SK-MEL-5 (cell line): ENCODE measurements at places on chromosomes 16 and 17. TPM values are rescaled to one million over a fixed set of nuclear protein-coding genes. Genes with fewer than 3 reads are reported as not detected.

DNA sequence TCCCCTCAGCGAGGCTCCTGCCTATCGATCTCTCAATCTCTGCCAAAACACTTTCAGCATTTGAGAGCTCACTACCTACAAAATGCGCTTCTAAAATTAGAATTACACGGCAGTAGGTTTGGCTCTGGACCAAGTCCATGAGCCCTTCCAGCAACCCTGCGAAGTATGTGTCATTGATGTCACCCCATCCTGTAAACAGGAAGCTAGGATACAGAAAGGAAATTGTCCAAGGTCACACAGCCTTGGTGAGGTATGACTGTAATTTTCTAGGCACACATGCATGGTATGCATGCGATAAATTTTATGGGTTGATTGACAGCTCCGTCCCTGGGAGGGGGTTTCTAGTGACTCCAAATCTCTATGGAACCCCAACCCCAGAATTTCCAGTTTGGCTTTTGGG lies 330.3 kb upstream of the CDH5 start:
- no peak for DNase-seq

GRCh38 chr16:27611340-27611739 lies 61.4 kb downstream of the KATNIP start:
- no peak for DNase-seq

DNA sequence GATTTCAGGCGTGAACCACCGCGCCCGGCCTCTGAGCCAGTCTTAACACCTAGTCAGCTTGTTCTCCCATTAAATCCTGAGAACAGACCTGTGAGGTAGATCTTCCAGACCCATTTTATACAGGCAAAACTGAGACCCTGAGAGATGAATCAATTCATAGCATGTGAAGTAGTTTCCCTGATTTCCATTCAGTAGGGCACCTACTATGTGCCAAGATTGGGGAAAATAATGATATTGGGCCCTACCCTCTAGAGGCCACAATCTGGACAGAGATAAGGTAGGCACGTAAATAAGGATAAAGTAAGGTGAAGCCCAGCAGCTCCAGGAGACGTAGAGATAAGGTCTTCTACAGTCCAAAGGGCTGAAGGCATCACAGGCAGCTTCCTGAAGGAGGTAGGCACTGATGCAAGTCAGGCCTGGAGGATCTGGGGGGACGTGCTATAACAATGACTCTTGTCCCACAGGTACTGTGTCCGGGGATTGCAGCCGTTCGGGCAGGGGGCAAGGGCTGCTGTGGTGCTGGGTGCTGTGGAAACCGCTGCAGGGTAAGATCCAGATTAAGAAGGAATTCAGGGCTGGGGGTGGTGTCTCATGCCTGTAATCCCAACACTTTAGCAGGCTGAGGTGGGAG lies 5.7 kb downstream of the VMO1 start:
- DNase-seq = no peak

- DNase-seq = peak; percentile 79
Measured at GRCh38 chr17:77834170-77835115, 124.1 kb upstream of the TNRC6C start.

- DNase-seq = no peak
Measured at GRCh38 chr17:13410874-13411273, 190.9 kb downstream of the HS3ST3A1 start.

DNA sequence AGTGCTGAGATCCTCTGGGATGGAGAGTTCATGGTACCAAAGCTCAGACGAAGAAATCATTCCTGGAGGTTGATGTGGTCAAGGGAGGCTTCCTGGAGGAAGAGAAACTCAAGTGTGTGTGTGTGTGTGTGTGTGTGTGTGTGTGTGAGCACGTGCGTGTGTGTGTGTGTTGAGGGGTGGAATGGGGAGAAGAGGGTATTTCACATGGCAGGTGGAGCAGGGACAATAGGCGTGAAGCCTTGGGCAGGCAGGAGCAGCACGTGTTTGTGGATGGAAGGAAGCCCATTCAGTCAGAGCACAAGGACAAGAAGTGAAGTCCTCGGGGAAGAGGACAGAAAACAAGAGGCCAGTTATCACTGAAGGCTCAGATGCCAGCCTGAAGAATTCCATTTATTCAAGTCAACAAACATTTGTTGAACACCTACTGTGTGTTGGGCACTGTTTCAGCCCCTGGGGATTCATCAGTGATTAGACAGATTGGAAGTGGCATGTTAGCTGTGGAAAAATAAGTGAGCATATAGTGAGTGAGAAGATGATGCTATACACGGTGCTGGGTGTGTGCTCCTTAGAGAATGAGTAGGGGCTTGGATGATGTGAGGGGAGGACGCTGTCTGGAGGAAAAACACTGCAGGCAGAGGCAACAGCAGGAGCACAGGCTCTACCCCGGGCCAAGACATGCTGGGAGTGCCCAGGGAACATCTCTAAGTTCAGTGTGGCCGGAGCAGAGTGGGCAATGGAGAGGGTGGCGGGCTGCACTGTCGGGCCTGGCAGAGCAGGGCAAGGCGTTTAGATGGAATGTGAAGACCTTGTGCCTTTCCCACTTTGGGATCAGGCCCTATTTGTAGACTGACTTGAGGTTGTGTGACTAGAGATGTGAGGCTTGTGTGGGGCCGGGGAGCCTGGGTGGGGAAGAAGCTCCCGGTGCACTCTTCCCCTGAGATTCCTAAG lies 267.1 kb downstream of the CBLN1 start:
- DNase-seq = no peak

- DNase-seq = no peak
Measured at GRCh38 chr17:78736526-78737079, 45.5 kb downstream of the CYTH1 start.

DNA sequence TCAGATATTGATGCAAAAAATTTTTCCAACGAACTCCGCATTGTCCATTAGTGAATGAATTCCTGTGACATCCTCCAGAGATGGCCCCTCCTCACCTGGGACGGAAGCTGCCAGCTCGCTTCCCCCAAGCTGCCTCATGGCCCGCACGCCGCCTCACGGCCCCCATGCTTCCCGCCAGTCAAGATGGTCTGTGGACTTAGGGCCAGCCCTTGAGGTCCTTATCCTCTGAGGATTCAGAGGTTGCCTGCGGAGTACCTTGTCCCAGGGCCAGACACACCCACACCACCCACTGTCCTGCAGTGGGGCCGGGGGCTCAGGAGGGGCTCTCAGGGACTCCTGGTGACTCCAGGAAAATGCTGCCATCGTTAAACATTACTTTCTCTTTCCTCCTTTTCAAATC lies 73.6 kb downstream of the SEC14L1 start:
- DNase-seq = no peak

GRCh38 chr17:17538417-17539391 lies 42.5 kb upstream of the RASD1 start:
- no peak for DNase-seq

Gene CCDC144A
- total RNA-seq = 0.61 TPM in 1 of 2 replicates, not detected in the other

Gene GCGR
- not detected in 2 replicates for total RNA-seq

Gene HOXB13
- total RNA-seq = 3.7 and 4.8 TPM in 2 replicates

Gene CD300C
- total RNA-seq = 0.26 TPM in 1 of 2 replicates, not detected in the other
